SJCRH30 (cell line): ENCODE measurements at places on chromosomes 2 and 18. TPM values are rescaled to one million over a fixed set of nuclear protein-coding genes. Genes with fewer than 3 reads are reported as not detected.

- DNase-seq: no peak
- no peaks in the 10 kb centered on the region for H3K4me1 ChIP-seq
Measured at GRCh38 chr2:228614741-228615140, 433.3 kb upstream of the SPHKAP start.

The PXDN gene
- total RNA-seq: 312 and 322 TPM in 2 replicates

The CMPK2 gene
- not detected in 2 replicates for total RNA-seq

The RAMP1 gene
- not detected in 2 replicates for total RNA-seq

The STK36 gene
- total RNA-seq: 11.2 and 14.9 TPM in 2 replicates

DNA sequence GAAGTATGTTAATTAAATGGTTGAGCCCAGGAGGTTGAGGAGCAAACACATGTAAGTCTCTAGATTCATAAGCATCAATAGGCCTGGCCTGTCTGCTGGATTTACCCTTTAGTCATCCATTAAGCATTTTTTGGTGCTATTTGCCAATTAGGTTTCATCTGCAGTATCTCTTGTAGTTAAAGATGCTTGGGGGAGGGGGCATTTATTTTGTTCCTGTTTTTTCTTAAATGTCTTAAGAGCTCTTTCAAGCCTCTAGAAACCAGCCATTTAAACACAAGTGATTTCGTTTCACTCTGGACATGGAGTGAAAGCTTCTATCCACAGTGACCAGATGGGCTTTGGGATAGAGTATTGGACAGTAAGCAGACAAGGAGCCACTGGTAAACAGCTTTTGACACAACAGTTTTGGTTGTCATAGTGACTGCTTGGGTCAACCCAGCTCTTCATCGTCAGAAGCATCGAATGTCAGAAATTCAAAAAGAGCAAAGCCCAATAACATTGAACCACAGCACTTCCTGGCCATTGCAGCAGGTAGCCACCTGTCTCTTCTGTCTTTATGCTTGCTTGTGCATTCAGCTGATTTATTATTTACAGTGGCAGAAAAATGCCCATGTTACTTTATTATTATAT is 4.9 kb downstream of the QPCT start:
- no peak overlapping the region for H3K27ac ChIP-seq
- DNase-seq: no peak

GRCh38 chr2:86274265-86274917 is 63.0 kb downstream of the REEP1 start:
- no peaks in the 10 kb centered on the region for H3K27me3 ChIP-seq
- peak; percentile 57 for DNase-seq
- H3K27ac ChIP-seq: peak overlapping the region; percentile 11
- H3K4me1 ChIP-seq: peaks cover 15% of the 10 kb centered on the region
- no peaks in the 10 kb centered on the region for H3K36me3 ChIP-seq

- no peak overlapping the region for H3K4me3 ChIP-seq
- no peaks in the 10 kb centered on the region for H3K36me3 ChIP-seq
Measured at GRCh38 chr2:233030-233429, 30.8 kb downstream of the SH3YL1 start.

The SLC14A1 gene
- total RNA-seq: not detected in 2 replicates

DNA sequence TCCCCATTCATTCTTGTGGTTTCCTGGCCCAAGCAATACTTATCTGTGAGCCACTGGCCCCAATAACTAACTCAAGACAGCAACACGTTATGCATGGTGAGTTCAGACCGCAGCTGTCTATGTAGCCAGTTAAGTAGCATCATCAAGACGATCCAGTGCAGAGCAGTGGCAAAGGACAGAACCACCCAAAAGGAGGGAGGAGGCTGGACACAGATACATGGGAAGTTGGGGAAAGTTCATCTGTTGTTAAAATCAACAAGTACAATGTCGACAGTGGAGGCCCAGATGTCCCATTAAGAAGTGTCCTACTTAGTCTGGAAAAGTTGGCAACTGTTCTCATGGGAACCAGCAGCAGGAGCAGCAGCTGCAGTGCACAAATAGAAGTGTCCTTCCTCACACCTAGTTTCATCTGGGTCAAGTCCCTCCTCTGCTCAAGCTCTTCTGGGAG is 106.9 kb upstream of the THOC1 start:
- no peaks in the 10 kb centered on the region for H3K4me1 ChIP-seq
- H3K27ac ChIP-seq: no peak overlapping the region
- no peak overlapping the region for H3K4me3 ChIP-seq
- H3K36me3 ChIP-seq: no peaks in the 10 kb centered on the region
- H3K27me3 ChIP-seq: no peaks in the 10 kb centered on the region

GRCh38 chr2:135093193-135093592 is 41.1 kb downstream of the RAB3GAP1 start:
- no peaks in the 10 kb centered on the region for H3K27me3 ChIP-seq
- H3K27ac ChIP-seq: no peak overlapping the region
- H3K4me3 ChIP-seq: no peak overlapping the region
- peaks cover 12% of the 10 kb centered on the region for H3K4me1 ChIP-seq
- H3K36me3 ChIP-seq: peaks cover 28% of the 10 kb centered on the region

The ANKRD30B gene
- total RNA-seq: not detected in 2 replicates

The DTNA gene
- 11.9 and 12.4 TPM in 2 replicates for total RNA-seq

The IGFBP2 gene
- total RNA-seq: 175 and 188 TPM in 2 replicates

The PELI1 gene
- 45.8 and 48.4 TPM in 2 replicates for total RNA-seq

DNA sequence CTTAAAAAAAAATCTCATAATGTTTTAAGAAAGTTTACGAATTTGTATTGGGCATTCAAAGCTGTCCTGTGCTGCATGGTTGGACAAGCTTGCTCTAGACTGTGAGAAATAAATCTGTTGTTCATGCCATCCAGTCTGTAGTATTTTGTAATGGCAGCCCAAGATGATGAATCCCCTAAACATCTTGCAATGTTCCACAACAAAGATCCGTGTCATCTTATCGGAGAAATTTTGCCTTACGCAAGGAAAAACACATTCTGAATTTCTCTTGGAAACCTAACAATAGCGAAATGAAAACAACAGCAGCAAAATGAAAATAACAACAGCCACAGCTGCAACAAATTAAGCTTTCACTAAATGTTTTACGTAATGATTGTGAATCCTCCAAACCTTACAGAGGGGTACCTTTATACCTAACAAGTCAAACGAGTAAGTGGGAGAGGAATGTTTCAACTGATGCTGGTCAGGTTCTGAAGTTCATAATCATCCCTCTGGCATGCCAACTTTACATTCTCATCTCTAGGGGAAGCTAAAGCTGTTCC is 76.1 kb upstream of the RNU4ATAC start:
- no peaks in the 10 kb centered on the region for H3K4me1 ChIP-seq
- no peak overlapping the region for H3K27ac ChIP-seq
- H3K27me3 ChIP-seq: no peaks in the 10 kb centered on the region
- H3K4me3 ChIP-seq: no peak overlapping the region
- peaks cover 43% of the 10 kb centered on the region for H3K36me3 ChIP-seq

The TDRD15 gene
- 0.02 TPM in 1 of 2 replicates, not detected in the other for total RNA-seq

- no peak for DNase-seq
- no peaks in the 10 kb centered on the region for H3K36me3 ChIP-seq
- H3K27ac ChIP-seq: no peak overlapping the region
- no peaks in the 10 kb centered on the region; the same call in 1 of the 2 replicates for H3K4me1 ChIP-seq
Measured at GRCh38 chr2:17649026-17649425, 104.6 kb downstream of the SMC6 start.

DNA sequence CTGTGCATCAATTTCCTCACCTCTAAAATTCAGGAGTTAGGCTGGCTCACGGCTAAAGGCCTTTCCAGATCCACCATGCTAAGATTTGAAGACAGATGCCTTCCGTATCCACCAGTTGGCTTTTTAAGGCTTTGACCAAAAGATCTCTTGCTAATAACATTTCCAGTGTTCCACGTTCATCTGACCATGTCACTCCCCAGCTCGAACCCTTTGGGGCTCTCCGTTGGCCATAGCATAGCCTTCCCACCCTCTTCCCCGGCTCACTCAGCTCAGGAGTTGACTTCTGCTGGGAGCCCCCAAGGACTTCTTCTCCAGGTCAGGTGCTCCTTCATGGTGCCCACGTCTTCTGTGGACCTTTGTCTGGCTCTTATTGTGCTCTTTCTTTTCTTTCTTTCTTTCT is 53.3 kb downstream of the MYCN start:
- H3K27ac ChIP-seq: peak overlapping the region; percentile 91
- H3K4me1 ChIP-seq: peaks cover 59% of the 10 kb centered on the region
- H3K4me3 ChIP-seq: no peak overlapping the region
- peak; percentile 78 for DNase-seq

The IL36G gene
- not detected in 2 replicates for total RNA-seq

The OXER1 gene
- 1.8 and 2.0 TPM in 2 replicates for total RNA-seq

GRCh38 chr2:86627550-86627949 is 3.9 kb upstream of the RNF103 start:
- DNase-seq: no peak
- no peaks in the 10 kb centered on the region for H3K36me3 ChIP-seq
- no peaks in the 10 kb centered on the region for H3K27me3 ChIP-seq
- H3K27ac ChIP-seq: no peak overlapping the region
- H3K4me3 ChIP-seq: no peak overlapping the region

The UBE2E3 gene
- total RNA-seq: 163 and 169 TPM in 2 replicates

- no peaks in the 10 kb centered on the region for H3K27me3 ChIP-seq
- H3K4me3 ChIP-seq: no peak overlapping the region
- H3K4me1 ChIP-seq: peaks cover 20% of the 10 kb centered on the region
- H3K36me3 ChIP-seq: no peaks in the 10 kb centered on the region
- no peak for DNase-seq
- H3K27ac ChIP-seq: 0 out of 2 replicates have a peak overlapping the region, but pooled peaks have one; percentile 29
Measured at GRCh38 chr2:208984376-208985090, 439.3 kb upstream of the MAP2 start.

The LAPTM4A gene
- 121 and 133 TPM in 2 replicates for total RNA-seq

DNA sequence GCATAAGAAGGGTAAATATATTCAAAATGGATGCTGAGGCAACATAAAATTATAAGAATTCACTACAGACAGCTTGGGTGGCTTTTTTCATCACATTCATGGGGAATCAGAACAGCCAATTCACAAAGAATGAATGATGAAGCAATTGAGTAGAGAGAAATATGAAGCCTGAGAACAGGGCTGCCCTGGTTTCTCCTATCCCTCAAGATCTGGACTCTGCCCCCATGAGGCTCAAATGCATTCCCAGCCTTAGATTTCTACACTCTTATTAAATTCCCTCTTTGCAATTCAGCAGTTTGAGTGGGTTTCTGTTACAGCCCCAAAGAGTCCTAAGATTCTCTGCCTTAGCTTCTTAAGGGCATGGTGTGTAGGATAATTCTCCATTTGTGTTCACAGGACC is 172.5 kb downstream of the MAIP1 start:
- no peaks in the 10 kb centered on the region for H3K36me3 ChIP-seq
- H3K4me3 ChIP-seq: no peak overlapping the region
- no peak for DNase-seq

DNA sequence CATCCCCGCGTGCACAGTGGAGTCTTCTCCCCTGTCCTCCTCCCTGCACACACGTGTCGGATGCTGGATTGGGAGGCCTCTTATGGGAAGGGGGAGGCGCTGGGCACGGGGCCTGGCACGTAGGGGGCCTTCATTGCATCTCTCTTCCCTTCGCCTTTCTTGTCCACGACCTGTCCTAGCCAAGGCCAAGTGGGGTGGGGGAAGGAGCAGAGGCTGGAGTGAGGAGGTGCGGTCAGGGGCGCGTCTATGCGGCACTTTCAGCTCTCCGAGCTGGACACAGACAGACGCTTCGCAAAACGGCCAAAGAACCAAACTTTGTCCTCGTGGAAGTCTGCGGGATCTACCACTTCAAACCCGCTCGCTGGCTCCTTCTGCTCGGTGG is 13.4 kb downstream of the ALPG start:
- no peak overlapping the region for H3K4me3 ChIP-seq
- H3K27ac ChIP-seq: no peak overlapping the region
- no peak for DNase-seq
- H3K36me3 ChIP-seq: no peaks in the 10 kb centered on the region

DNA sequence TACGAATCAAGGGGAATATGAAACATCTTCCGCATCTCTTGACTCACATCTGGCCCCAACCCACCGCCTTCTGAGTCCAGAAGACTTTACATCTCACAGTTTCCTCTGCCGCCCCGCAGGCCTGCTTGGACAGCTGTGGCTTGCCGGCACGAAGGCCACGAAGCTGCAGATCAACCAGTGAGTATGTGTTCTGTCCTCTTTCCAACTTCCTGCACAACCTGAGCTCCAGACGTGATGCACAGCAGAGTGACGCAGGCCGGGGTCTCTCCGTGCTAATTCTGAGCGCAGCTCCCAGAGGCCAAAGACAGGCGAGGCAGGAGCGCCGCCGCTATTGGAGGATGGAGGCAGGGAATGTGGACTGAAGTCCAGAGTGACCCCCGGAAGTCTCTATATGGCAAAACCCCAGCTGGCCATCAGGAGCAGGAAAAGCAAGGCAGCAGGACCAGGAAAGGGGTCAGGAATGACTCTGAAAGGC is 93.5 kb downstream of the ZCCHC2 start:
- H3K27ac ChIP-seq: no peak overlapping the region
- no peaks in the 10 kb centered on the region for H3K36me3 ChIP-seq
- no peak overlapping the region for H3K4me3 ChIP-seq
- no peaks in the 10 kb centered on the region for H3K27me3 ChIP-seq
- DNase-seq: no peak

DNA sequence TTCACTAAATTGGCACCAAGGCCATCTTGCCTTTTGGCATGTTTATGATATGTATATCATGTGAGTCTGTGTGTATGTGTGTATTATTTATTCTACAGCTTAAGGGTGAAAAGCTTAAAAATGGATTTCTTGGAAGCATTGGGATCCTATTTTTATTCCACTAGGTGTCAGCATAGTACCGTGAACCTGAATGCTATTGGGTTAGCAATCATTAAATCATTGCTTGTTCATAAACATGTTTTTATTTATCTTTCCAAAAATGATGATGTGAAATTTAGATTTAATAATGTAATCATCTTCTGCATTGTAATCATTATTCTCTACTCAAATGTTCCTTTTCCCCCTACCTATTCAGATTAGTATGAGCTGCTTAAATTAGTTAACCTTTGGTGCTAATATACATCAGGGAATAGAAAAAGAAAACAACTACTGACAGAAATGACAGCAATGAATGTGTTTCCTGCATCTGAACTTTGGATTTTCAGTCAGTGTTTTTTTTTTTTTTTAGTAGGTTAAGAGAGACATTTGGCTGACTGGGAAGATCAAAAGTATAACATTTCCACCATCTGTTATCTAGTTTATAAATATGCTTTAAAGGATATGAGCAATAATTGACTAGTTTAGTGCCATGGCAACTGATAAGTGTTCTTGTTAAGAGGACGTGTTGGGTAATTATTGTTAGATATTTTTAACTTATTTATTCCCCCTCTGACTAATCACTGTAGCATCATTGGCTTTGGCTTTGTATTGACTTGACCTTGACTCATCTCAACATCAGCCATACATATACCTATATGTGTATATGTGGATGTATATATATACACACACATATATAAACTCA is 14.1 kb upstream of the ZSWIM2 start:
- H3K4me1 ChIP-seq: no peaks in the 10 kb centered on the region
- peak; percentile 83 for DNase-seq
- no peaks in the 10 kb centered on the region for H3K36me3 ChIP-seq

The EFHD1 gene
- 18.7 and 20.7 TPM in 2 replicates for total RNA-seq

The TMEM169 gene
- total RNA-seq: 6.6 and 8.2 TPM in 2 replicates

The ANKRD23 gene
- total RNA-seq: 0.58 and 1.1 TPM in 2 replicates

DNA sequence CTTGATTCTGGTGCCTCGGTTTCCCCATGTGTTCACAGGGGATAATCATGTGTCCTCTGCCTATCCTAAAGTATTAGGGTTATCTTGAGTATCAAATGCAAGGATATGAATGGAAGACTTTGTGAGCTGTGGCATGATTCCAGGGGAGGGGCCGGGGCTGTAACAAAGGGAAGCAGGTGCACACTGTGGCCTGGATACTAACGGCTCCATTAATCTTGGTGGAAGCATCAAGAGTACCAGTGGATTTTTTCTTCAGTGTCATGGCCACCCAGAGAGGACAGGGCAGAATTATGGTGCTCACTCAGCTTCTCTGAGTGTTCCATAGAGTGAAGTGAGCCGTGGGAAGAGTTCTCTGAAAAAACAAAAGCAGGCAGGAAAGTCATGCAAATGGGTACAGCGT is 320.1 kb downstream of the ALK start:
- no peaks in the 10 kb centered on the region for H3K27me3 ChIP-seq
- H3K27ac ChIP-seq: no peak overlapping the region
- H3K4me3 ChIP-seq: no peak overlapping the region
- peaks cover 9% of the 10 kb centered on the region; the same call in 1 of the 2 replicates for H3K36me3 ChIP-seq
